ENCODE measurements at places on chromosomes 5 and 9.

DNA sequence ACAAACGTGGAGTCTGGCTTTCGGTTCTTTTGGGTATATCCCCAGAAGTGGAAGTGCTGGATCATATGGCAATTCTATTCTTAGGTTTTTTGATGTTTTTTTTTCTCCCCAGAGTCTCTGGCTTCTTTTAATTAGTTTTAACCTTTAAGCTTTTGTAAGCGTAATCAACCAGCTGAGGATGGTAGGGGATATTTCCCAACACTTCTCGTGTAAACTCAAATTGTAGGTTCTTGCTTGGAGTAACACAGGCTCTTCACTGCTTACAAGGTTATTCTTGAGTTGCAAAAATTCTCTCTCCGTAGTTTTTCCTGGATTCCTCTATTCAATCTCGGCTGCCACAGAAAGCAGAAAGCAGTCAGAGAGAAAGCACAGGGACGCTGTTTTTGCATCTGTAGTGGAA is 11.9 kb downstream of the LAMC3 start:
- no peak for DNase-seq

GRCh38 chr9:126561582-126561981 is 52.1 kb upstream of the LMX1B start:
- DNase-seq = no peak

- DNase-seq = no peak
Measured at GRCh38 chr9:21504894-21505293, 22.8 kb upstream of the IFNE start.

- no peak for DNase-seq
Measured at GRCh38 chr9:130026583-130027340, 16.2 kb downstream of the FNBP1 start.

DNA sequence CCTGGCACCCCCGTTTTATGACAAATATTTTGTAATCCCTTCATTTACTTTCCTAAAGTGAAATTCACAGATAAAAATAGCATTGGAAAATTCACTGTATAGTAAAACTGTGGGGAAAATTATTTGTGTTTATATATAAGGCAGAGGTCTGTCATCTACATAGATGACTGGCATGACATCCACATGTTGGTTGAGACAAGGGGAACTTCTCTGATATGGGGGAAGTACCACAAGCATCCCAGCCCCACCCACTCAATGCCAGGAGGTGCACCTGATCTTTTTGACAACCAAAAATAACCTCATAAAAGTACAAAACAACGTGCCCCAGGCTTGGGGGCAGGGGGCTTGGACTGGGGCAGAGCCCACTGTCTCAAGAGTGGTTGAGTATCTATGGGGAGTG is 6.3 kb upstream of the TDRD7 start:
- DNase-seq = no peak

DNA sequence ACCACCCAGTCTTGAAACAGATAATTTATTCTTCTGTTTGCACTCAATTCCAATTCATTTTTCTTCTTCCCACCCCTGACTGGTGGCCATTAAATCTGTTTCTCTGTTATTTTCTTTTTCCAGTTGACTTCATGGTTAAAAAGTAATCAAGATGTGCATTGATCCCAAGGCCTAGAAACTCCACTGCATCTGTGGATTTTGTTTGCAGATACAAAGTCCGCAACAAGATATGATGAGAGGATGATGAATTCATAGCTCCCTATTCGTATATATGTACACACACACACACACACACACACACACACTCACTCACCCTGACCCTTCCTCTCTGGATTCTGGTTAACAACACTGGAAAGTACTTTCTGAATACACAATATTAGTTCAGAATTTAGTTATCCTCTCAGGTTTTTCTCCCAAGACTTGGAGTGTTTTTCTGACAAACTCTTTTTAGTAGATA is 52.4 kb downstream of the CD180 start:
- no peak for DNase-seq

GRCh38 chr9:27940535-27940934 is 367.3 kb upstream of the C9orf72 start:
- DNase-seq = no peak

- DNase-seq = no peak
Measured at GRCh38 chr9:91771027-91771426, 179.0 kb downstream of the ROR2 start.

- no peak for DNase-seq
Measured at GRCh38 chr9:136784249-136784996, 6.7 kb upstream of the TMEM141 start.

DNA sequence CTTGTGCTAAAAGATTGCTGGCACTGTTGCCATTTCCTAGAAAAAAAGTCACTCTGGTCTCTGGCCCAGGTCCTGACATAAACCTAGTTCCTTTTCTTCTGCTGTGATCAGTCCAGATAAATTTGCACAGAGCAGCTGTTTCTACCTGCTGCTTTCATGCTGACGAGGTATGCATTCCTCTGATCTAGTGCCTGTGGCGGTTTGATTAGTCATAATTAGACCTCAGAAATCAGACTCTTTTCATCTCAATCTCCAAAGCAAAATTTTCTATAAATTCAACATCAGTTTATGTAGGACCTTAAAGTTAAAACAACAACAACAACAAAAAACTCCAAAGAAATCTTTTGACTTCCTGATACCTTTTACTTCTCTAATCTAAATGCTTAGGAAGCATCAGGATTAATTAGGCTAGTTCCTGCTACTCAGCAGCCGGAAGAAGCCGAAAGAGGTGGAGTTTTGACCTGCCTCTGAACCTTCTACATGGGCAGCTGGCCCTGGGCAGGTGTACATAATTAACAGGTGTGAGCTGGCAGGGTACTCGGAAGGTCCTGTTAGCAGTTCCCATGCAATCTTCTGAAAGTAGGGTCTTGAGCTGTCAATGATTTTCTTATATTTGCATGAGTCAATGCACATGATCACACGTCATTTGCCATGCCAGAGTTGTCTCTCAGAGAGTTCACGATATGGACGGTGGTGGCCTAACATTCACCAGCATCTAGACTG is 83.3 kb upstream of the CCDC112 start:
- DNase-seq = no peak

DNA sequence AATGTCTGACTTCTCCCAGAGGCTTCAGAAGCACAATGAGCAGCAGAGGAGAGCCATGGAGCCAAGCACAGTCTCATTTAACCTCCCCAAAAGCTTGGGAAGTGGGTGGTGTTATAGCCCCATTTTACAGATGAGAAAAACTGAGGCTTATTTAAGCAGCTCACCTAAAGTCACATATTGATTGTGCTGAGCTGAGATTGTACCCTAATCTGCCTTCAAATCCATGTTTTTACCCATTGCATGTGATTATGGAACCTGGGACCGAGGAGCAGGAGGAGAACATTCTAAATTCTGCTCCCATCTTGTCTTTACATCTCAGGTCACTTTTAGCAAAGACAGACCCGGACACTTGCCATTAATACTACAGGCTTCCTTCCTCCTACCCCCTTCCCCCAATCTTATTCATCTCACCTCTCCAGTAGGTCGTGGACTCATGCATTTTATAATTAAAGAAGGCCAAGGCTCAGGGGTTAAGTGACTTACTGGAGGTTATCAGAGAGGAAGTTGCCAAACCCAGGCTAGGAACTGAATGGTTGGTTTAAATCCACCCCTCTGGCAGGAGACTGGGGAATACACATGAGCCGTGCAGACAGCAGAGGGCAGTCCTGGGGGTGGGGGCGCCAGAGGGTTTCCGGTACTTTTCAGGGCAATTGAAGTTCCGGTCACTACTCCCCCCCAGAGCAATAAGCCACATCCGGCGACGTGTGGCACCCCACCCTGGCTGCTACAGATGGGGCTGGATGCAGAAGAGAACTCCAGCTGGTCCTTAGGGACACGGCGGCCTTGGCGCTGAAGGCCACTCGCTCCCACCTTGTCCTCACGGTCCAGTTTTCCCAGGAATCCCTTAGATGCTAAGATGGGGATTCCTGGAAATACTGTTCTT is 51.0 kb upstream of the IL17B start:
- no peak for DNase-seq

DNA sequence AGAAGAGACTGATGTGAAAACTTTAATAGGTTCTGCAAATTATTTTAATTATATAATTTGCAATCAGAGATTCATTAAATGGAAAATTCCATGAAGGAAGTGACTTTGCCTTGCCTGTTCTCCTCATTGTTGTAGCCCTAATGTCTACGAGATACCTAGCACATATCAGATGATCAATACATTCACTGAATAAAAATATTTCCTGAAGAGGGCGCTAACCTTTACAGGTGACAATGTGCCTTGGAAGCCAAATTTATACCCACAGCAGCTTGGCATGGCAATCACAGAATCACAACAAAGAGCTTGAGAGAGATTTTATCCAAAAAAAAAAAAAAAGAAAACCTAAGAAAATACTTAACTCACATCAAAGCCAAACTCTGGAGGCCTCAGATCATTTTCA is 17.4 kb downstream of the HAUS6 start:
- no peak for DNase-seq

GRCh38 chr5:57034201-57034916 is 82.4 kb upstream of the MIER3 start:
- peak; percentile 19 for DNase-seq

- DNase-seq = no peak
Measured at GRCh38 chr5:61414806-61415205, 82.7 kb downstream of the ZSWIM6 start.

GRCh38 chr5:167783145-167783817 is 508.2 kb upstream of the WWC1 start:
- DNase-seq = no peak

GRCh38 chr5:75933489-75933888 is 149.7 kb upstream of the SV2C start:
- no peak for DNase-seq

GRCh38 chr5:16733331-16734006 is 116.7 kb upstream of the RETREG1 start:
- no peak for DNase-seq

DNA sequence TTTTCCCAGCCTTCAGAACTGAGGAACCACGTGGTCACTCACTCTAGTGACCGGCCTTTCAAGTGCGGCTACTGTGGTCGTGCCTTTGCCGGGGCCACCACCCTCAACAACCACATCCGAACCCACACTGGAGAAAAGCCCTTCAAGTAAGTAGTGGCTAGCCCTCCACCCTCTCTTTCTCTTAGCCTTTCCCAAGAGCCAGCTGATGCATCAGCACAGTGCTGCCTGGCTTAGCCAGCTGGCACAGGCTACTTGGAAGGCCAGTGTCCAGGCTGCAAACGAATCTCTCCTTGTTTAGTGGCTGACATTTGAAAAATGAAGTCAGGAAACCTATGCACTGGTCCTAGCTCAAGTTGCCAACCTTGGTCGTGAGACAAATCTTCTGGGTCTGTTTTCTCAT is 91.1 kb downstream of the PRDM6 start:
- DNase-seq = no peak

DNA sequence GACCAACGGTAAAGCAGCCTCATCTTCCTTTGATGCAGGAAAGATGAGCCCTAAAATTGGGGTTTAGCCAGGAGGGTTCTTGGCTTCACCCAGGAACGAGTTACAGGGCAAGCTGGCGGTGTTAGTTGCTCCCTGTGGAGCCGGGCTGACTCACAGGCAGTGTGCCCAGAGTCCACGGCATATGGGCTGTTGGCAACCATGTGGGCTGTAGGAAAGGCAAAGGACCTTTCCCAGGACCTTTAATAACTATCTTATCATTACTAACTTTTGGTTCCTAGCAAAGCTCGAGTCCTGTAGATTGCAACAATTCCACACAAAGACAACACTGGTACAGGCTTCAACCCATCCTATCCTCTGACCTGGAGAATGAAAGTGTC is 29.8 kb upstream of the CLPTM1L start:
- DNase-seq = no peak

GRCh38 chr9:133709015-133709611 is 29.0 kb downstream of the SARDH start:
- DNase-seq = no peak

DNA sequence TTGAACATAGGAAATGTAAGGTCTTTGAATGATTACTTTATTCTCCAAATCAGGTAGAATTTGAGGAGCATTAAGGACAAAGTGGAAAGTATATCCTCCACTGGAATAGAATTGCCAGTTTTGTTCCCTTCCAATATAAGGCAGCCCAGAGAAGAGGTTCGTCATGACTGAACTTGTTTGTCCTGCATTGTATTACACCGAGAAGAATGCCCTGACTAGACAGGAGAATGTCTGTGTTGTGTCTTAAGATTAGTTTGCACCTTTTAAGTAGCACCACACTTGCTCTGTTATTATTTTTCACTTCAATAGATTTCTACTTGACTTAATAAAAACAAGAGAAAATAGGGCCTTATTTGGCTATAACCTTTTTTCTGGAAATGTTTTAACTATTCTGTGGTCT is 586.2 kb upstream of the PTGER4 start:
- no peak for DNase-seq

DNA sequence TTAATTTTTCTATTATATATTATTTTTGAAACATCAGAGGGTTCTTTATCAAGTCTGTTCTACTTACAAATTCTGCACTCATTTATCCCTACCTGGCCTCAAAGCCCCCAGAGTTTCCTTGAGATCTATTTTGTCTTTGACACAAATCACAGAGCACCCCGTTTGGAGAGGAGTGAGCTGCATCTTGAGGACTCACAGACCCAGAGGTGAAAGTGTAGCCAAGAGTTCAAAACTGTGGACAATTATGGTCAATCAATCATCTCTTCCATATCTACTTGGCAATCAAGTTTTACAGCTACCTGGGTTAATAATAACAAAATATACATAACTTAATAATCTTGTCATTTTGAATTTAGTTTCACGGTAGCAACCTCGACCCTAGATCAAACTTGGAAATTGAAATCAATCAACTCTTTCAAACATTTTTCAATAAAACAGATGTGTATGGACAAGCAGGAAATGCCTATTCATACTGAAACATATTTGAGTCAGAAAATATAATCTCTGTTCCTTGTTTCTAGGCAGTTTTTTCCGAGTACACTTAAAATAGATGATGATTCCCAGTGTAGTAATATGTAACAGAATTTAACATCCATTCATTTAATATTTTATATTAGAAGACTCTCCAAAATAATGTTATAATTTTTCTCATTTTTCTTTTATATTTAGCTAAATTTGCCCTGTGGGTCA is 13.7 kb upstream of the SYK start:
- no peak for DNase-seq

- DNase-seq = no peak
Measured at GRCh38 chr9:127308652-127309434, 44.3 kb downstream of the GARNL3 start.

- DNase-seq = no peak
Measured at GRCh38 chr5:68273717-68274409, 58.3 kb downstream of the PIK3R1 start.

GRCh38 chr5:150153957-150154617 is 1.6 kb downstream of the PDGFRB start:
- DNase-seq = no peak

- DNase-seq = no peak
Measured at GRCh38 chr5:173323106-173323798, 5.0 kb downstream of the STC2 start.

GRCh38 chr5:171999877-172000276 is 6.6 kb downstream of the FBXW11 start:
- DNase-seq = no peak
